Ecto neural progenitor cell (in vitro differentiated cells): ENCODE measurements at places on chromosomes 13 and 19.

- DNase-seq, result no peak
These were observed 221.4 kb upstream of the SLC10A2 start for GRCh38 chr13:103287659-103288058.

- no peak for DNase-seq
These were observed 11.5 kb downstream of the CCDC70 start for GRCh38 chr13:51873117-51873798.

GRCh38 chr13:42001580-42001979, 40.7 kb upstream of the VWA8 start:
- DNase-seq, result no peak

DNA sequence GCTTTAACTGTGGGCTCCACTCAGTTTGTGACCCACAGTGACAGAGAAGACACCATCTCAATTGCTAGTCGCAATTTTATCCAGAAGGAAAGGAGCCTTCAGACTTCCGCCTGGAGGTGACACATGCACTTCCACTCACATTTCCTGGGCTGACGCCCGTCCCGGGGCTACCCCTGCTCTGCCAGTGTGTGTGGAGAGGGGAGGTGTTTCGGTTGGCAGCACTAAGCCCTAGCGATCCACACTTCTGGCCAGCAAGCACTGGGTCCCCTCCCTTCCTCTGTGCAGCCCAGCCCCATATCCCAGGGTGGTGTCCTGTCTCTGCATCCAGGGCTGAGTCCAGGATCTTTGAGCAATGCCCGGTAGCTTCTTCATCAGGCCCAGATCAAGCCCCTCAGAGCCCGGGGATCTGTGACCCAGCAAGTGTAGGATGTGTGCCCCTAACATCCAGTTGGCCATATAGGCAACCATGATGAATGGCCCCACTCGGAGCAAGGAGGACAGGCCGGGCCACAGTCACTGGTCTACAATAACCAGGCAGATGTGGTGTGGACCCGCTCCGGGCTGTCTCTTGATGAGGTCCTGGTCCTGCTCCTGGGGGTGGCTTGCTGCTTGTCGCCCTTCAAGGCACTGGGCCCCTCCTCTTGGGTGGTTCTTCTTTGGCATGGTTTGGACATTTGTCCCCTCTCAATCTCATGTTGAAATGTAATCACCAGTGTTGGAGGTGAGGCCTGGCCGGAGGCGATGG, 141.9 kb upstream of the SPACA7 start:
- no peak for DNase-seq

DNA sequence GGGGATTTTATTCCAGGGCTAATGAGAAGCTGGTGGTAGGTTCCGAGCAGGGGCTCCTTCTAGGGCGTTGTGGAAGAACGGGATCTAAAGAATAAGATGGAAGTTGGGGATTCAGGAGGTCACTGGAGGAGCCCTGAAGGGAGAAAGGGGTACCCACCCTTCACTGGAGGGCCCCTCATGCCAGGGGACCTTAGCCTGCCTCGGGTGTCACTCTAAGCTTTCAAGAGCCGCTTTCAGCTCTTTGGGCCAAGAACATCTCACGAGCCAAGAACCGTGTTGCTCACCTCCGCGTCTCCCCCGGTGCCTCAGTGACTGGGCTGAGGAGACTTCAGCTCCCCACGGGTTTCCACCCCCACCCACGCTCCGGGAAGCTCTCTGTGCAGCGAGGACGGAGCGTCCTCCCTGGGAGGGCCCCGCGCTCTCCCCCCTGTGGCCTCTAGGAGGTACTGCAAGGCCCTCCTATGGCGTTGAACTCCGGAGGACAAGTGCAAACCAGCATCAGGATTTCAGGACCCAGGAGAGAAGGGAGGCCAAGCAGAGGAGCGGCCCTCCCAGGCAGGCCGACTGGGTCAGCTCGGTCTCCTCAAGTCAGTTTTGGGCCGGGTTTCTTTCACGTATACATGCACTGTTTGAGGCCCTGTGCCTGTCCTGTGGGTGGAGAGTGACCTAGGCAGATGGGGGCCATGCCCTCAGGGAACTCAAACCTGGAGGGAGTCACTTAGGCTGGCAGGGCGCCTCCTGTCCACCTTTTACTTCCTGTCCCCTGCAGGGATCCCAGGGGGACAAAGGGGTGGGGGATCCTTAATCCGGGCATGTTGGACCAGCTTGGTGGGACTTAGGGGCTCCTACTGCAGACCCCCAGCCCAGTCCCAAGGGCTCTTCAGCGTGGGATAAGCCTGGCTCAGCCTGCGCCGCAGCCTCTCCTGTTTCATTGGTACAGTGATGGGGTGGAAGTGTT, 5.1 kb upstream of the KRTDAP start:
- peak; percentile 77 for DNase-seq

DNA sequence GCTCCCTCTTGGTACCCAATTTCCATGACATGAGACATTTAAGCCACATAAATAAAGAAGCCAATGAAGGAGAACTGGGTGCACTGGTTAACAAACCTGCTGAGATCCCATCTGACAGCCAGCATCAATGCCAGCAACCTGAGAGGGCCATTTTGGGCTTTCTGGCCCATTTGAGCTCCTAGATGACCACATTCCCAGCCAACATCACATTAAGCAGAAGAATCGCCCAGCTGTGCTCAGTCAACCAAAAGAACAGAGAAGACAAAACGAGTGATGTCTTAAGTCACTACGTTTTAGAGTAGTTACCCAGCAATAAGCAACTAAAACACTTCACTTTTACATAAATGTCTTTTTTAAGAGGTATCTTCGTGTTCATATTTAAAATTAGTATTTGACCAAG, 21.9 kb downstream of the LCP1 start:
- no peak for DNase-seq

DNA sequence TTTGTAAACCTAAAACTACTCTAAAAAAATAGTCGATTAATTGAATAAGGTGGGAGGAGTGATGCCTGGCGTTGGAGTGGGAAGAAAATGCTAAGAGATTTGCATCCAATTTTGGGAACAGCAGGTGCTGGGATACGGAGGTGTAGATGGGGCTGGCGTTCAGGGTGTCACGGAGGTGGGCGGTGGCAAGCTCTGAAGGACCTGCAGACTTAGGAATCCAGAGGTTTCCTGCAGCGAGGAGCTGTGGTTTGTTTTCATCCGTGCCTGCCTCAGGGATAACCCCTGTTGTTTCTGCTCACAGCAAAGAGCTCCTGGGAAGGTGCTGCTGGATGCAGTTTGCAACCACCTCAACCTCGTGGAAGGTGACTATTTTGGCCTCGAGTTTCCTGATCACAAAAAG, 166.4 kb upstream of the RNF113B start:
- DNase-seq, result no peak

DNA sequence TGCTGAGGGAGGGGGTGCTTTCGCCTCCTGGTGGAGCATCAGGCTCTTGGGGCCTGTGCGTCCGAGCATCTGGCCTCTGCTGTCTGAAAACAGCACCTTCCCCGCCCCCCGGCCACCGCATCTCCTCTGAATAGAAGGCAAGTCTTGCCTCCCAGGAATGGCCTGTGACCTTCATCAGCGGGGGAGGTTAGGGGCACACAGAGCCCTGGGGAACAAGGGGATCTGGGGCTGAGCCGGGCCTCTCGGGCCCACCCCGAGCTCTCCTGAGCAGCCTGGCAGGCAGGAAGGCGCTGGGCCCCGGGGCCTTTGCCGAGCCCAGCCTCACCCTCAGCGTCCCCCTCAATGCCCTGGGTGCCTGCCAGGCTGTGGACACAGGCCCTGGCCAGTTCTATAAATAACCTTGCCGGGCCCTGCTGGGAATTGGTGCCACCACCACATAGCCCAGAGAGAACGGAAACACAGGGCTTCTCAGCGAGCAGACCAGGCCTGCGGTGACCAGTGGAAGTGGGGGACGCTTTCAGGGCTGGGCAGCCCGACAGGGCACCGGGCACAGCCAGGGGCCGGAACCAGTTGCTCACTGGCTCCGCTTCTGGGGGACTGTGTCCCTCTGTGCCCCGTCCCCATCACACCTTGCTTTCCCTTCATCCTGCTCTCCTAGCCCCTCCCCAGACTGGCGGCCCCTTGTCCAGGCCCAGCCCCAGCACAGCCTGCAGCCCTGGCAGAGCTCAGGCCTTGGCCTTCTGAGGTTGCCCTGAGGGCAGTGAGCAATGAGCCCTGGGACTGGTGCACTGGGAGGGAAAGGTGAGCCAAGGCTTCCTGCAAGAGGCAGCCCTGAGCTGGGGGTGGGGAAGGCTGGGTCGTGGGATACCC, 9.5 kb downstream of the STK11 start:
- DNase-seq, result no peak

- no peak for DNase-seq
These were observed 242.6 kb downstream of the NDFIP2 start for GRCh38 chr13:79723519-79724024.
